ENCODE measurements at places on chromosomes 13 and 19.

DNA sequence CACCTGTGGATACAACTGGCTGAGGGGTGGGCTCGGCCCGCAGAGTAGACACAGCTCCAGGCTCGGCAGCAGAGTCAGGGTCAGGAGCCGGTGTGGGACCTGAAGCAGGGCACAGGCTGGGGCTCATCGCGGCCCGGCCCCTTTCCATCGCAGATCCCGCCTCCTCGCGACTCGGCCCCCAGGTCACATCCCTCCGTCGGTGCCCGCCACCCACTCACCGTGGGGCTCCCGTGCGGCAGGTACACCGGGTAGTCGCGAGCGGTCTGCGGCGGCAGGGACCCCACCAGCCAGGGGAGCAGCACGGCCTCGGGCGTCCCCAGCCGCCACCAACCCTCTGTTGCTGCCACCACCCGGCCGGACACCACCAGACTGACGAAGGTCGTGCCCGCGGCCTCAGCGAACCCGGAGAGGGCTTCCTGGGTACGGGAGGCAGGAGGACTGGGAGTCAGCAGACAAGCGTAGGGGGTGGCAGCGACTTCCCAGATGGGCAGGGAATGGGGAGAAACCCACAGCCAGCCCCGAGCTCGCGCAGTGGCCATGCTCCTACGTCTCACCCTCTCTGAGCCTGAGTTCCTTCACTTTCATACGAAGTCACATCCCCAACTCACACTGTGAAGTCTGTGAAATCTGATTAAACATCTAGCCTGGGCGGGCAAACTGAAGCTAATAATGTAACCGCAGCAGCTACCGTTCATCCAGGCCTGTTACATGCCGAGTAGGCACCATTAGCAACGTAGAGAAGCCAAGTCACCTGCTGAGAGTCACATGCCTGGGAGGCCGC, 3.7 kb downstream of the FUZ start:
- peak; percentile 34 for DNase-seq

DNA sequence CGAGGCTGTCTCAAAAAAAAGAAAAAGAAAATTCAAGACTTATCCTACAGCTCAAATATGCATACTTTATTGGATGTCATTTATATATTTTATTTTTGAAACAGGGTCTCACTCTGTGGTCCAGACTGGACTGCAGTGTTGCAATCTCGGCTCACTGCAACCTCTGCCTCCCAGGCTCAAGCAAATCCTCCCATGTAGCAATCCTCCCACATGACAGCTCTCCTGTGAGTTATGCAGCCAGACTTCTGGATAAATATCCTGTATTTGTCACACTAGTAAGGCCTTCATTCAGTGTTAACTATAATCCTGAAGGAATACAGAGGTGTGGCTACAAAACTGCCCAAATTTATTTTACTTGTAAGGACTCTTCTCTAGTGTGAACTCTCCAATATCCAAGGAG, 7.2 kb downstream of the ZNF552 start:
- no peak for DNase-seq

DNA sequence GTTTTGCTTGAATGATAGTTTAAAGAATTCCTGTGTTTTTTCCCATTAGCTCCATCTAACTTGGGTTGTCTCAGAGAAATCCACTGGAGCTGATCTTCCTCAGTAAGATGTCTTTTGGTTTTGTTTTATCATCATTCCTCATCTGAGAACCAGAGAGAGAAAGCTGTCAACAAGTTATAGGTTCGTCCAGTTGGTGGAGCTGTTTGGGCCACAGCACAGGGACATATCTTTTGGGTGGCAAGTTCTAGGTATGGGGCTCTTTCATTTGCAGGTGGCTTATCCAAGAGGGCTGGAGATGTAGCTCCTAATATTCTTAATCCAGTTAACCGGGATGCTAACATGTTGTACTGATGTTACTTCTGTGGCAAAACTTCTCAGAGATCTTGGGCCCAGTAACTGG, 174.2 kb downstream of the KCNRG start:
- no peak for DNase-seq

GRCh38 chr13:73496711-73497110, 437.9 kb downstream of the KLF5 start:
- no peak for DNase-seq

DNA sequence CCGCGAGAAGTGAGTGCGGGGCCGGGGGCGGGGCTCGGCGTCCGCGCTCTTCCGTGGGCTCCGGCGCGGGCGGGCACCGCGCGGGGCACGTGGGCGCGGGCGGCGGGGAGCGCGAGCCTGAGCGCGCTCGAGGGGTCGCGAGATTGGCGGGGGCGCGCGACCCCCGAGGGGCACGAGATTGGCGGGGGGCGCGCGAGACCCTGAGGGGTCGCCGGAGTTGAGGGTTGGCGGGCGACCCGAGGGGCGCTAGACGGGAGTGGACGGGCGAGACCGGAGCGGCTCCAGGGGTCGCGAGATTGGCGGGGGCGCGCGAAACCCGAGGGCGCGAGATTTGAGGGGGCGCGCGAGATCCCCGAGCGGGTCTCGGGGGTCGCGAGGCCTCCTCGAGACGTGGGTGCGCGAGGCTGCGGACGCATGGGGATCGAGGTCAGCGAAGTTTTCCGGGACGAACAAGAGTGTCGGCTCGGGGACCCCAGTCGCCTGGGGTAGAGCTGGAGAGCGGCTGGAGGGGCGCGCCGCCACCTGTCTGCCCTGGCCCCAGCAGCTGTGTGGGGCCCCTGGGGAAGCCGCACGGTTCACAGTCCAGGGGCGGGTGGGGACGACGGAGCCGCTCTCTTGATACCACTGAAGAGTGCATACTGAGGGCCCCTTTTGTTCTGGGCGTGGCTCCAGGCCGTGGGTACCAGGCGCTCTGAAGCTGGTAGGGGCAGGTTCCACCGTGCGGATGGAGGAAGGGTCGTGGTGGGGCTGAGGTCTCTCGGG, 682 bp downstream of the SSBP4 start:
- peak; percentile 41 for DNase-seq

GRCh38 chr19:19540064-19540714, 2.1 kb downstream of the CILP2 start:
- peak; percentile 65 for DNase-seq

DNA sequence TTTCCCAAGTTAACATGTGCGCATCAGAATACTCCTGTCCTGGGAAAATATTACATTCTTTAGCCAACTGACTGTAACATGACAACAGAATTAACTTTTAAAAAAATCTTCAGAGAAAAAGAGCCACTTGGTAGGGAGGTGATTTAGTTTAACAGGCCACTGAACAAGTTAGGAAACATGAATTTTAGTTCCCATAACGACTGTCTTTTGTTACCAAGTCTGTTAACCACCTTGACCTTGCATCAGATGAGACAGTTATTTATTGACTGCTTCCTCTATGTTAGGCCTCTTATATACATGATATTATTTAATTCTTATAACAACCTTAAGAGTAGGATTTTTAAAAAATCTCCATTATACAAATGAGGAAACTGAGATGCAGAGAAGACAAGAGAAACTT, 268.6 kb downstream of the NDFIP2 start:
- DNase-seq, result no peak

DNA sequence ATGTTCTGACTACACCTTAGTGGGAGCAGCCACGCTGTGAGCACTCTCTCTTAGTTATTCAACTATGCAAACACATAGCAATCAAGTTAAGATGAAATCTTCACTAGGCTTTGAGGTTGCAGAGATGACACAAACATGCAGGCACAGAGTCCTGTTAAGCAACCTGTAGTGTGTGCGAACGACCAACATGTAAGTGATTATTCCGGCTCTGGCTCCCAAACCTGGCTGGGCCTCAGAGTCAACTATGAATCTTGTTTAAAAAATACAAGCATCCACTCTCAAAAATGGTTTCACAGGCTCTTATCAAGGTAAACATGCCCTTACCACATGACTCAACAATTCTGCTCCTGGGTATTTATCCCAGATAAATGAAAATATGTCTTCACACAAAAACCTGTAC, 91.4 kb downstream of the IRS2 start:
- DNase-seq, result no peak

DNA sequence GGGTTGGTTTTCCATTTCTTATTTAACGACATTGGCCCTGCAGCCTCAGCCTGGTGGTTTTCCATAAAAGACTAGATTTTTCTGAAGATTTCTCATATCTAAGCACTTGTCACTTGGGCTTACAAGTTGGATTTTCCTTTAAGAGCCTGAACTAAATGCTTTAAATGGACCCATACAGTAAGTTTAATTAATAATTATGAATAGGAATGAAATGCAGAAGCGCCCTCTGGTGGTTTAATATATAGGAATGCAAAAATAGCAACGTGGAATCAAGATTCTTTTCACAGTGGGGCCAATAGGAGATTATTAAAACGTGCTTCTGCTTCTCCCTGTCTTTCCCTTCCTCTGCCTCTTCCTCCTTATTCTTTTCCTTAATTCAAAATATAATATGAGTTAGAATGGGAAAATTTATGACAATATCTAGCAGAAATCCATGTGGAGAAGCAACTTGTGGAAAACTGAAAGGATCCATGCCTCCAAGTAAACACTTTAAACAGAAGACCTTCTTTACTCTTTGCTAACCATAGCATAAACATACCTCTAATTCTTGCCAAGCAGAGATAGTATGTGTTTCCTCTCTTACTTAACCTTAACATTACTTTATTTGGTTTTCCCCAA, 324.0 kb downstream of the GPC5 start:
- no peak for DNase-seq

- no peak for DNase-seq
These were observed 1.2 kb upstream of the CSNK1A1L start for GRCh38 chr13:37106642-37107041.

DNA sequence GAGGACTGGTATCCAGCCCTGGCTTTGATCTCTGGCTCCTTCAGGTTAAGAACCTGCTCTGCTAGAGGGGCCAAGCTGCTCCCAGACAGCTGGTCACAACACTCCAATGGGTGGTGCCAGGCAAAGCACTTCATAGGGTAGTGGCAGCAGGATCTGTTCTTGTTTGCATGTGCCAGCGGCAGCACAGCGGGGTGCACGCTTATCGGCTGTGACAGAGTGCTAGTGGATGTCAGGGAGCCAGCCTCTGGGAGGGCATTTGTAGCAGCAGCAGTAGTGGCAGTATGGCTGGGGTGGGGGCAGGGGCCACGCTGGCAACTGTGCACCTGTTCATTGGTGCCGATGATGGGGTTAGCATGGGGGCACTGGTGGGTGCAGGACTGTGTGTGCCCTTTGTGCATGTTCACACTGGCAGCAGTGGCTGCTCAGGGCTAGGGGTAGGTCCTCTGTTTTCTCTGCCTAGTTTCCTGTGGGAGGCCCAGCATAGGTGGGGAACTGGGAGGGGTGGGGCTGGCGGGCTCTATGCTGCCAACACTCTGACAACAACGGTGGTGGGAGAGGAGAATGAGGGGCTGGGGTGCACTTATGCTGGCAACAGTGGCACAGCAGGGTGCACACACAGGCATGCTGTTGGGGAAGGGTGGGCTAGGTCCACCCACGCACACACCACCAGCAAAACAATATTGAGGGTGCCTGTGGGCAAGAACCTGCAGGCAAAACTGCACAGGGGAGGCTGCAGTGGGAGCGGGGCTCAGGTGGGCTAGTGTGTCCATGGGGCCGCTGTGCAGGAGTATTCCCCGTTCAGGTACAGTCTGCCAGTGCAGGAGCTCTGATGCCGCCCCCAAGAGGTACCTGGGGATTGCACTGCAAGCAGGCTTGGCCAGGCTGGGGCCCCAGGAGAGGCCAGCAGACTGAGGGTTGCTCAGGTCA, 19.3 kb downstream of the AP1M1 start:
- DNase-seq, result no peak

- no peak for DNase-seq
These were observed 132.2 kb downstream of the NUFIP1 start for GRCh38 chr13:44857061-44857460.

DNA sequence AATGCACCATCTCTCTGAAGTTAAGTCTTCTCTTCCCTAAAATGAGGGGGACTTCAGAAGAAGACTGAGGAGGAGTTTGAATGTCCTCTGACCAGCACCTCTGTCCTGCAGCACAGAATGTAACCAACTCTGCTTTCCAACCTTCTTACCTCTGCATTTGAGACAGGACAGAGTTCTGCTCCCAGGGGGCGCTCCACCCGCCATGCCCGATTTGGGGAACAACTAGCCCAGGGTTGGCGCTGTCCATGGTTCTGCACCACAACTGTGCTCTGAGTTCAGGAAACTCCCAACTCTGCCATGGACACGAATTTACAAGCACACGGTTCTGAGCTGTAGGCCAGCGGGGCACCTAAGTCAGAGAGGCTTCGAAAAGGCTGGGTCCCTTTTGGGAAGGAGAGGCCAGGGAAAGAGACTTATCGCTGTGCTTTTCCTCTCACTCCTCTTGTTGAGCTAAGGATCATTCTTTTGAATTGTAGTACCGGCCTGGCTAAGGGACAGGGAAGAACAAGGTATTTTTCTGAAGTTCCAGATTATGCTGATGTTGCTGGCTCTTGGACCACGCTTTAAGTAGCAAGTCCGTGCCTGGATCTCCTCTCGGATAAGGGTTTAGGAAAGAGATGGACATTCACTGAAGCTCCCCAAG, 22.2 kb downstream of the SIGLEC5 start:
- DNase-seq, result peak; percentile 55

DNA sequence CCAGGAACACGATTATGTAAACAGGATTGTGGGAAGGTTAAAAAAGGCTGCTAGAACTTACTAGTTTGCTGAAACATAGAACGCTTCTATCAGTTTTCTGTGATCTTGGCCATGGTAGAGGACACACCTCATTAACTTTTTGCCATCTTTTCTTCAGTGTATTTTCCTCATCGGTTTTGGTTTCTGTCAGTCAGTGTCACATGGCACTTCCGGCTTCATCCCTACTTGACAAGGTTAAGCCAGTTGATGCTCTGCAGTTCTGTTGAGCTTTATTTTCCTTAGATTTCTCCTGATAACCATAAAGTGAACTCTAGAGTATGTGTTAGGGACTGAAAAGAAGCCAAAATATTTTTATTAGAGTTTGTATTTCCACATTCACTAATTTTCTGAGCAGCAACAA, 147.5 kb downstream of the NDFIP2 start:
- no peak for DNase-seq

DNA sequence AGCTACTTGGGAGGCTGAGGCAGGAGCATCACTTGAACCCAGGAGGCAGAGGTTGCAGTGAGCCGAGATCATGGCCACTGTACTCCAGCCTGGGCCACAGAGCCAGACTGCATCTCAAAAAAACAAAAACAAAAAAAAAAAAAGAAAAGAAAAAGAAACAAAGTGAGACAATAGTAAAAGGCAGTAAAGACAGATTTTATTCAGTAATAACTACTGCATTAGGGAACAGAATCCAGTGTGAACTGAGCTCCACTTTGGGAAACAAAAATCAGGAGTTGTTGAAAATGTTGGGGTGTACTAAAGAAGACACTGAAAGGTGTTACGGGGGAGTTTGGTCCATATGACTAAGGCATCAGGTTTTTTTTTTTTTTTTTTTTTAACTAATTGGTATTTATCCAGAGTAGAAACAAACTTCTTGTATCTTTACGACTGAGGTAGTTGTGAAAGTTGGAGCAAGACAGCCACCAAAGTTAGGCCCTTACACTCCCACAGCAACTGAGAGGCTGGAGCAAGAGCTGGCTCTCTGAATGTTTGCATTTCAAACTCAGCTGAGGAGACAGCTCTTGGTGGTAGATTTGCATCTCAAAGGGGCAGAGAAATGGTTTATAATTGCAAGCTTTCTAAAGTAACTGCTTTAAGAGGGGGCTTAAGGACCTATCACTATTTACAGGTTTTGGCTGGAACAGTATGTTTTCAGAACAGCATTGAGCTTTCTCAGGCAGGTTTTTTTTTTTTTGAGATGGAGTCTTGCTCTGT, 24.2 kb downstream of the ZNF607 start:
- DNase-seq, result no peak

GRCh38 chr19:13983213-13983889, 22.8 kb downstream of the RFX1 start:
- DNase-seq, result no peak

GRCh38 chr19:7247155-7247554, 47.1 kb downstream of the INSR start:
- no peak for DNase-seq

- no peak for DNase-seq
These were observed 109.8 kb downstream of the CACNA1A start for GRCh38 chr19:13396250-13397080.

Measured in activated CD4-positive, alpha-beta T cell treated with anti-CD3 and anti-CD28 coated beads, Interleukin-2, amount 50 U/mL, for 4 hours (primary cell).